ENCODE measurements at places on chromosomes 3 and 15. TPM values are rescaled to one million over a fixed set of nuclear protein-coding genes. Genes with fewer than 3 reads are reported as not detected.

FAIM gene
- total RNA-seq, result 13.5 TPM

NANOGP8 gene
- not detected for total RNA-seq

LIPH gene
- total RNA-seq, result 6.9 TPM

PLSCR1 gene
- total RNA-seq, result 62.2 TPM

P3H2 gene
- total RNA-seq, result 15.6 TPM

PODXL2 gene
- 1.6 TPM for total RNA-seq

CCR9 gene
- not detected for total RNA-seq

CNTN4 gene
- 37.5 TPM for total RNA-seq

UBA7 gene
- 56.1 TPM for total RNA-seq

- no peak for DNase-seq
- no peak overlapping the region for H3K27ac ChIP-seq
- no peaks in the 10 kb centered on the region for H3K36me3 ChIP-seq
- H3K27me3 ChIP-seq, result peaks cover 9% of the 10 kb centered on the region
Measured at GRCh38 chr3:10505791-10506585, 602 bp upstream of the ATP2B2 start.

DNA sequence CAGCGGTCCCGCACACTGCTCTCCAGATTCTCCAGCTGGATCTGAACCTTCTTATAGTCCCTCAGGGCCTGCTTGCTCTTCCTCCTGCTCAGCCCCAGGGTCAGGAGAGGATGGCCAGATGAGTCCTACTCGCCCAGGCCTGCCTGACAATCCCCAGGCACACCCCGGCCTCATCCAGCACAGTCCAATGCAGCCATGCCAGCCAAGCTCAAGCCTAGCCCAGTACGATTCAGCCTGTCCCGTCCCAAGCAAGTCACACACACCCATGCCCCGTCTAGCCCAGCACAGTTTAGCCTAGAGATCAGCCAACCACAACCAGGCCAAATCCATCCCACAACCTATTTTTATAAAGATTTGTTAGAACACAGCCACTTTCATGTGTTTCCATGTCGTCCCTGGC is 16.8 kb downstream of the PLXNB1 start:
- no peaks in the 10 kb centered on the region for H3K27me3 ChIP-seq
- H3K27ac ChIP-seq, result peak overlapping the region; percentile 8
- H3K4me3 ChIP-seq, result no peak overlapping the region
- H3K36me3 ChIP-seq, result peaks cover 90% of the 10 kb centered on the region

DNA sequence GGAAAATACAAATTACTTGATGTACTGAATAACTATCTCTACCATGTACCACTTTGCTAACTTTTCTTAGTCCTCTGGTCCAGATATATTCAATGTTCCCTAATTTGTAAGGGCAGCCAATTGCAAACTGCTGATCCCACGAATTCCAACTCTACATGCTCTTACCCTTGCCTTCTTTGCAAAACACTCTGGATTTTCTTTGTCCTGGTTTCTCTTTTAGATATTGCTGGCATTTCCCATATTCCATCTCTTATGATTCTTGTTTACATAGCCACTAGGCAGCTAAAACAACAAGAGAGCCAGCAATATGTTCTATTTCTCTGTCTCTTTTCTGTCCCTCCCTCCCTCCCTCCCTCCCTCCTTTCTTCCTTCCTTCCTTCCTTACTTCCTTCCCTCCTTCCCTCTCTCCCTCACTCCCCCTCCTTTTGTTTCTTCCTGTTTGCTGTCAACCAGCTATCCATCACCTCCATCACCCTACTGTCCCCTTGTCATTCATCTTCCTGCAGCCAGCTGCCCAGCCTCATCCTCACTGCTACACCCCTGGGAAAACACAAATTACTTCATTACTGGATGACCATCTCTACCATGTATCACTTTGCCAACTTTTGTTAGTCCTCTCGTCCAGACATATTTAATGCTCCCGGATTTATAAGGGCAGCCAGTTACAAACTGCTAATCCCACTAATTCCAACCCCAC is 33.8 kb downstream of the SETMAR start:
- H3K27ac ChIP-seq, result no peak overlapping the region
- no peaks in the 10 kb centered on the region for H3K36me3 ChIP-seq
- H3K4me1 ChIP-seq, result peaks cover 5% of the 10 kb centered on the region
- no peak for DNase-seq

DNA sequence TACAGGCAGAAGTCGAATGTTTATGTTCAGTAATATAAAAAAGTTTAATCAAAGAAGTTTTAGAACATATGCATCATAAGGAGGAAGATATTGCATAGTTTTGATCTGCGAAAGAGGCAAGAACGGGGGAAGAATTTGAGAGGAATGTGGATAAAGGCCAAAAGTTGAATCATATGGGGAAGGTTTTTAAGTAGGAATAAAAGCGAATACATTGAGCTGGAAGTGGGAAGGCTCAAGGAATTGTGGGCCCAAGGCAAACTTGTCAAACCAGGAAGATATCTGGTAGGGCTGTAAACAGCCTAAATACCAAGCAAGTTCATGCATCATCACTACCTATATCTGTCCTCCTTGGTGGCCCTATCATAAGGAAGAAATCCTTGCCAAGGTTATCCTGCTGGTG is 186.9 kb downstream of the MAGI1 start:
- H3K4me3 ChIP-seq, result no peak overlapping the region
- H3K4me1 ChIP-seq, result no peaks in the 10 kb centered on the region
- no peak for DNase-seq

GRCh38 chr3:146166415-146166821 is 5.4 kb upstream of the PLOD2 start:
- H3K27me3 ChIP-seq, result no peaks in the 10 kb centered on the region
- H3K4me1 ChIP-seq, result peaks cover 39% of the 10 kb centered on the region
- H3K36me3 ChIP-seq, result no peaks in the 10 kb centered on the region
- H3K27ac ChIP-seq, result peak overlapping the region; percentile 98
- H3K4me3 ChIP-seq, result no peak overlapping the region

DNA sequence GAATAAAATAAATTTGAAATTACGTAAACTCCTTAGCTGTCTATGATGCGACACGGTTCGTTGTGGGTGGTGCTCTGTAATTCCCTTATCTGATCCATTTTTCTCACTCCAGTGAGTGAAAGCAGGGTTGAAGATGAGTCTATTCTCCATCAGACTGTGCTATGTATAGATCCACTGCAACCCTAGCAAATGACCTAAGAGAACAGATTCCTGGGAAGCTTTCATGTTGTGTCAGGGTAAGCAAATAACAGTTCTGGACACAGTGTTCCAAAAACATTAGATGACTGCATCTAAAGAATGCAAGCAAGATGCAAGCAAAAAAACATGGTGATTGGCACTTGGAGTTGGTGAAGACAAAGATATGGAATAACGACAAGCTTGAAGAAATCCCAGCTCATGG is 239.3 kb downstream of the SLC9A9 start:
- H3K27me3 ChIP-seq, result no peaks in the 10 kb centered on the region
- H3K4me1 ChIP-seq, result no peaks in the 10 kb centered on the region
- H3K36me3 ChIP-seq, result no peaks in the 10 kb centered on the region
- DNase-seq, result no peak
- no peak overlapping the region for H3K4me3 ChIP-seq
- H3K27ac ChIP-seq, result no peak overlapping the region

GRCh38 chr3:178476886-178477285 is 59.4 kb upstream of the KCNMB2 start:
- H3K4me1 ChIP-seq, result no peaks in the 10 kb centered on the region
- no peaks in the 10 kb centered on the region for H3K36me3 ChIP-seq
- no peak overlapping the region for H3K4me3 ChIP-seq
- no peak for DNase-seq
- no peaks in the 10 kb centered on the region for H3K27me3 ChIP-seq
- no peak overlapping the region for H3K27ac ChIP-seq

DNA sequence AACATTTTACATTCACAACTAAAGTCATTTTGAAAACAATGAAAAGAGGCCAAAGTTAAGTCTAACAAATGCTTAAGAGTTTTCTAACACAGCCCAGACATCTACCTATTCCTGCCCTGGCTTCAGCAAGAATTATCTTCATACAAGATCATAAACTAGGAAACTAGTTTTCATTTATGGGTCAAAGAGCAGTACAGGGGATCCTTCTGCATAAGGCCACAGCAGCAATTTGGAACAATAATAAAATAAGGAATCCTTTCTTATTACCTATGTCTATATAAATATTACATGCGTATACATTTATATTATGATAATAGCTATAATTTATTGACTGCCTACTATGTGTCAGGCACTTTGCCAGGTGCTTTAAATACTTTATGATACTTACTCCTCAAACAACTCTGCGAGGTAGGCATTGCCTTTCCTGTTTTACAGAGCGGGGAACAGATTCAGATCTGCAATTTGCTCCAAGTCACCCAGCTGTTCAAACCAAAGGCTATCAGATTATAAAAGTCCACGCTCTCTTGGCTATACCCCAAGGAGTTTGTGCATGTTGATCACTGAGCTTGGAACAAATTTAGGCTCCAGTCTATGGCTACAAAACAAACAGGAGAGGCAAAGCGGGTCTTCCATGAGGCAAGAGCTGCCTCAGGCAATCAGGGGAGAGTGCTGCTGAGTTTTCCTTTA is 196.4 kb downstream of the RORA start:
- no peaks in the 10 kb centered on the region for H3K36me3 ChIP-seq
- no peaks in the 10 kb centered on the region for H3K27me3 ChIP-seq
- no peak overlapping the region for H3K4me3 ChIP-seq
- H3K4me1 ChIP-seq, result peaks cover 16% of the 10 kb centered on the region
- DNase-seq, result no peak

DNA sequence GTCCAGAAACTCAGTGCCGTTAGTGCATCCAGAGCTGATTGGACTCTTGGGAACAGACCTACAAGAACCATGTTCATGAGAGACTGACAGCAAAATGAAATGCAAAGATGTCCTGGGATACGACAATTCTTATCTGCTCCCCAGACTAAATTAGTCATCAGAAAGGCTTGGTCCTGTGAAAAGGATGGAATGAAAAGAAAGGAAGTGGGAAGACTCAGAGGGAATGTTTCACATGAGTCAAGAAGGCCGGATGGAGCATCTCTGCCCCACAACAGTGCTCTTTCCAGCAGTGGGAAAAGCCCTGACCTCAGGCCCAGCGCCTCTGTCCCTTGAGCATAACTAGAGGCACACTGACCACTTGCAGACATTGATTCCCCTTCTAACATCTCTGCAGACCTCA is 39.3 kb upstream of the UACA start:
- H3K36me3 ChIP-seq, result no peaks in the 10 kb centered on the region
- no peaks in the 10 kb centered on the region for H3K27me3 ChIP-seq
- H3K4me3 ChIP-seq, result no peak overlapping the region
- no peak for DNase-seq
- peaks cover 22% of the 10 kb centered on the region for H3K4me1 ChIP-seq
- H3K27ac ChIP-seq, result peak overlapping the region; percentile 20

GRCh38 chr3:189735913-189736312 is 104.7 kb downstream of the TP63 start:
- no peaks in the 10 kb centered on the region for H3K4me1 ChIP-seq
- no peaks in the 10 kb centered on the region for H3K27me3 ChIP-seq
- no peak for DNase-seq
- no peak overlapping the region for H3K4me3 ChIP-seq
- no peak overlapping the region for H3K27ac ChIP-seq
- no peaks in the 10 kb centered on the region for H3K36me3 ChIP-seq

GRCh38 chr3:95468331-95468730 is 1346.1 kb upstream of the EPHA6 start:
- no peak for DNase-seq
- H3K27me3 ChIP-seq, result no peaks in the 10 kb centered on the region
- H3K36me3 ChIP-seq, result no peaks in the 10 kb centered on the region
- H3K4me1 ChIP-seq, result no peaks in the 10 kb centered on the region
- no peak overlapping the region for H3K27ac ChIP-seq

DNA sequence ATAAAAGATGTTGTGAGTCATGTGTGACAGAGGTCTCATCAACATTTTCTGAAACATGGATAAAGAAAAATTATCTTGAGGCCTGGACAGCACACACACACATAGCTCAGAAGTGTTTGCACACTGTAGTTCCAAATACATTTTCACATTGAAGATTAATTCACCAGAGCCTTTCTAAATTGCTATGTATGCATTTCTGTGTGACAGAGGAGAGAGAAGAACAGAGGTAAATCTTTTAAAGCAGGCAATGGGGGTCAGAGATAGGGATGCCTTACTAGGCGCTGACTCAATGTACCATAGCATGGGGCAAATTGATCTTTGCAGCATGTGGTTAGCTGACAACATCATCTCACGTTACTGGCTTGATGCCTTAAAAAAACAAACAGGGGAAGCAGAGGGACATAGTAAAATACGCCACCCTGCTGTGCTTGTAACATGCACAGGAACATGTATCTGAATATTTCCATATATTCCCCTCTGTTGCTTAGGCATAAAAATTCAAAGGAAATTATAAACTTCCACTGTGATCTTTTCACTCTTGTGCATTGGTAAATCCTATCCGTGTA is 7.7 kb downstream of the POU1F1 start:
- H3K4me1 ChIP-seq, result no peaks in the 10 kb centered on the region
- H3K36me3 ChIP-seq, result no peaks in the 10 kb centered on the region
- no peak overlapping the region for H3K4me3 ChIP-seq
- H3K27me3 ChIP-seq, result no peaks in the 10 kb centered on the region
- no peak overlapping the region for H3K27ac ChIP-seq
- no peak for DNase-seq

GRCh38 chr3:76756577-76756976 is 283.3 kb upstream of the ROBO2 start:
- no peaks in the 10 kb centered on the region for H3K27me3 ChIP-seq
- H3K4me1 ChIP-seq, result no peaks in the 10 kb centered on the region
- H3K27ac ChIP-seq, result no peak overlapping the region
- no peaks in the 10 kb centered on the region for H3K36me3 ChIP-seq

- no peak overlapping the region for H3K27ac ChIP-seq
- no peaks in the 10 kb centered on the region for H3K27me3 ChIP-seq
- no peak overlapping the region for H3K4me3 ChIP-seq
- DNase-seq, result no peak
- no peaks in the 10 kb centered on the region for H3K36me3 ChIP-seq
Measured at GRCh38 chr15:73375755-73376305, 7.1 kb upstream of the HCN4 start.
